Ureter (tissue), 1 donor: ENCODE measurements at places on chromosomes 5 and 9.

GRCh38 chr5:125210242-125210947 is 464.0 kb upstream of the ZNF608 start:
- no peak for DNase-seq

- no peak for DNase-seq
Measured at GRCh38 chr5:102099766-102100331, 196.2 kb downstream of the SLCO4C1 start.

DNA sequence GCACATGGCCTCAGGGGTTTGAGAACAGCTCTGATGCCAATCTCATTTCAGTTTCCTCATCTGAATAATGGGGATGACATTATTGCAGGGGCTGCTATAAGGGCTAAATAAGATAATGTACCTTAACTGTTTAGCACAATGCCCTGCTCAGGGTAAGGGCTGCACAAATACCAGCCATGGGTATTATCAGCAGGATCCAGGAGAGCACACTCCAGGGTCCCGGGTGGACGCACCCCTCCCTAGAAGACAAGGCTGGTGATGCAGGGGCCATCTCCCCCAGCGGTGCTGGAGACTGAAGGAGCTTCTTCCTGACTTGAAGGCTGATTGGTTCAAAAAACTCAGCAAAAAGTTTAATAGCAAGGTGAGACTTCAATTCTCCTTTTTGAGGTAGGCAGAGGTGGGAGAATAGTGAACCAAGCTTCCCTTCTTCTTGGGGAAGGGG is 2.7 kb upstream of the CXXC5 start:
- no peak for DNase-seq

- no peak for DNase-seq
Measured at GRCh38 chr9:8816361-8816760, 1016.8 kb upstream of the DMAC1 start.

DNA sequence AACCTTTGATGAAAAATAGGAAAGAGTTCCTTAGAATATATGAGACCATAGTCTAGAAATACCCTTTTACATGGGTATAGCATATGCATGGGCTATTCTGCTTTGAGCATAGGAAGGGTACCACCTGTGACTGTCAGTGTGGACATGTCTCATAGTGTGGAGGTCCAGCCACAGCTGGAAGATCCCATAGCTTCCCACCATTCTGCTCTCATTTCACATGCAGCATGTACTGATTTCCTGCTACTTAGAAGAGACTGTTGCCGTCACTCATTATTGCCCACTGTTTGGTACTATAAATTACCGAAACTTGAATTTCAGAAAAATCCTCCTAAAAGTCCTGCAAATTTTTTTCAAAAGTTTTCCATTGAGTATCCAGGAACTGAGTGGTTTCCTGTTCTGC is 477.8 kb upstream of the DAB2 start:
- no peak for DNase-seq

DNA sequence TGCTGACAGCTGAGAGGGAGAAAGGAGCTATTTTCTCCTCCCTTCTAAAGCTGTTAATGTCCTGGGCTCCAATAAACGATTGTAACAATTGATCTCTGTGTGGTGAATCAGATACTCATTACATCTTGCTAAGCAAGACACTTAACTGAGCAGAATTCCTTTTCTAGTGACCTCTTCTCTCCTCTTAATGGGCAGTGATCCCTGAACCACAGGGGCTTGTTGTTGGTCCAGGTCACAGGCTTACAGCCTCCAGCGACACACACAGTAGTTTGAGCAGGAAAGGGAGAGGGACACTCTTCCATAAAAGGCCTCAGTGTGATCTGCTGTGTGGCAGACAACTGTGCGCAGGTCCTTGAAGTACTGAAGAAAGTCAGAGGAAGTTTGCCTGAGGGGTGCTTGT is 58.5 kb upstream of the MYO10 start:
- no peak for DNase-seq

DNA sequence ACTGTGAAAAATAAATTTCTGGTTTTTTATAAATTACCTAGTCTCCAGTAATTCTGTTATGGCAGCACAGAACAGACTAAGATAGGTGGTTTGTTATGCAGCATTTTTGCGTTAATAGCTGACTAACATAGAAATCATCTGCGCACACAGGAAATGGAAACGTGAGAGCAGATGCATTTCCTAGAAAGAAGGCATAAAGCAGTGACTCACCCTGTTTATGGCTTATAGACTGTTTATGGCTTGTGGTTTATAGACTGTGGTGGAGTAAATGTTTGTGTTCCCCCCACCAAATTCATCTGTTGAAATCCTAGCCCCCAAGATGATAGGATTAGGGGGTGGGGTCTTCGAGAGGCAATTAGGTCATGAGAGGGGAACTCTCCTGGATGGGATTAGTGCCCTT is 18.3 kb upstream of the OSMR start:
- no peak for DNase-seq

DNA sequence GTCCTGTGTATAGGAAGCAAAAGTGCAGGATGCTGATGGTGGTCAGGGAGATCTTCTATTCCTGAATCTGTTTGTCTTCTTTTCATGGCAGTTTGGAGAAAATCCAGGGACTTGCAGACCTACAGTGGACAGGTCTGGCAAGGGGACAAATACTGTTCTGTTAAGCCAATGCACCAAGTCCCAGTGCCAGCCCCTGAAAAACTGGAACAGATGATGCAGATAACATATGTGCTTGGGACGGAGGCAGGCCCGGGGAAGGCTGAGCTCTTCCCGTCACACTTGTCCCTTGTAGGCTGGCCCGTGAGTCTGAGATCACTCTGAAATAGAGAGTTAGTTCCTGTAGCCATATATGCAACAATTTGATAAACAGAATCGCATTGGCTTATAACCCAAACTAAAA is 265.7 kb downstream of the MTRR start:
- no peak for DNase-seq

DNA sequence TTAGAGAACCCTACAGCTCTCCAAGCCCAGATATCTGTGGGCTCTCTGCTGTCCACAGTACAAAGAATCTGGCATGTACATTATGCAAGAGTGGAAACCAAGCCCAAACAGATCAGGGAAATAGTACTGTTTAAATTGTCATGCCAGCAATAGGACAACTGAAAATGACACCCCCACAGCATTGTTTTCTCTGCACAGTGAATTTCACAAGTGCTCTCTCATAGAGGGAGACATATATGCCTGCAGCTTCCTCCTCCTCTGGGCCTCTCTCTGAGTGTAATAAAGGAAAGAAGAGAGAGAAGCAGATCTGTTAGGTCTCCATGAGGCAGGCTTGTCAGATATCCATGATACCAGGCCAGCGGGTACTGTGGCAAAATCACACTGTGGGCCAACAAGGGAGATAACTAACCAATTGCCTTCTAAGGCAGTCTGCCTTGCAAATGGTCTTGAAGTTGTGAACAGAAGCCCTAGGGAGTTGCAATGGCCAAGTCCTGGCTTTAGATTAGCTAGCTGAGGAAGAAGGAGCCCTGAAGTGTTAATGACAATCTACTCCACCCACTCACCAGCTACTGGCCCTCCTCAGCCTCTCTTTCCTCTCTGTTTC is 54.4 kb upstream of the JMY start:
- DNase-seq, result no peak

DNA sequence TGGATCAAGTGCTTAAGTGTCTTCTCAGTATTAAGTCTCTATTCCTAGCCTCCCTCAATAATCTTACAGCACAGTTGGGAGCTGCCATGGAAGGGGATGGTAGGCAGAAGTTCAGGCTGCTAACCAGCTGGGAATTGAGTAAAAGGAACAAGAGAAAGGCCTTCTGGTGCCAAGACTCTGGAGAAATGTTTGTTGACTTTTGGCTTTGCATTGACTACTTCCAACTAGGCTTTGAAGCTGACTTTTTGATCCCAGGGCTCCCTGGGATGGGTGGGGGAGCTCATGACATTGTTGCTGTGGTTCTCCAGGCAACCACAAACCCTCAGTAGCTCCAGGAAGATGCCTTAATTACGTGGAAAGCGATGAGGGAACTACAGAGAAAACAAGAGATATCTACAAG is 85.2 kb upstream of the HTR4 start:
- DNase-seq, result no peak

DNA sequence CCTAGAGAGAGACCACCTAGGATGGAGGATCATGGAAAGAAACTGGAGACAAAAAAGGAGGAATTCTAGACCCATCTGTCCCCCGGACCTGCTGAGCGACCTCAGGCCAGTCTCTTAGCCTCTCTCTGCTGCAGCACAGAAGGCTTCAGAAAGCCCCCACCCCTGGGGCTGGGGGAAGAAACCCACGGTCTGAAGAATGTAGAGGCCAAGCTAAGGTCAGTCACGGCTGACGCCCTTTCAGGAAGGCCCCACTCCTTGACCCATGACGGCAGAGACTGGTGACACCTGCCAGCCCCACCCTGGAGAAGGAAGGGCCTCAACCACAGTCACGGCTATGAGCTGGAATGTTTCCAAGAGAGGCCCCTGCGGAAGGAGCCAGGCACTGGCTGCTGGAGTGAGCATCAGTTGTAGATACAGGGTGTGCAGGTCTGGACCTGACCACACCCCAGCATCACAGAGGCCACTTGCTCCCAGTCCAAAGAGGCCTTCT is 120.5 kb upstream of the BOD1 start:
- DNase-seq, result no peak

DNA sequence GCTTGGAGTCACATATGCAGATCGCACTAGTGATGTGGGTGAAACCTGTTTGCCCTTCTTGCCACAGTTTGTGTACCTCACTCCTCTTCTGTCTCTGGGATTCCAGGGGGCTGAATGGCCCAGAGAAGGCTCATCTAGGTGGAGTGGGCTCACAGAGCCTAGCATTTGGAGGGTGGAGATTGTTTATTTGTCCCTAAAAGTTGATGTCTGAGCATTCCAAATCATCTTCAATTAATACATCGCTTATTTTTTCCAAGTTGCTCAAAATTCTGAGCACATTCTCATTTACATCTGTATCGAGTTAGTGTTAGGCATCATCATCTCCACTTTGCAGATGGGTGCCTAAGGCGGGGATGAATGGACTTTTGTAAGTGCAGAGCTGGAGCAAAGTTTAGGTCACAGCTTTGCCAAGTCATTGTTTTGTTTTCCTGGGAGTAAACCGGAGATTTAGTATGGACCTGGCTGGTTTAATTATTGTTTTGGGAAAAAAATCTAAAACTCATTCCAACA is 2.0 kb downstream of the ABL1 start:
- DNase-seq, result no peak

- no peak for DNase-seq
Measured at GRCh38 chr5:99061711-99062110, 132.9 kb upstream of the CHD1 start.

DNA sequence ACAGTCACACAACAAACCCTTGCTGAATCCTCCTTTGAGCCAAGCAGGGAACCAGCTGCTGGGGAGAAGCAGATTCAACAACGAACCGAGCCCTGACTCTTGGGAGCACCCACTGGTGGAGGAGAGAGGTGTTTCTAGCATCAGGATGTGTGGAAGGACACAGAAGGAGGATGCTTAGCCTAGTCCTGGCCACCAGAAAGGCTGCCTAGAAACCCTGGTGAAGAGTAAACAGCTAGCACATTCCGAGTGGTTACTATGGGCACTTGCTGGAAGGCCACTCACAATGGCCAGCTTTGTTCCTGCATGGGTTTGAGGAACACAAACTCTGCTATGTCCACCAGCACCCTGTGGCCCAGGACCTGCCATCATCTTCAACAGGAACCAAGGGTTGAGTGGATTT is 1.8 kb downstream of the TIFAB start:
- DNase-seq, result no peak

DNA sequence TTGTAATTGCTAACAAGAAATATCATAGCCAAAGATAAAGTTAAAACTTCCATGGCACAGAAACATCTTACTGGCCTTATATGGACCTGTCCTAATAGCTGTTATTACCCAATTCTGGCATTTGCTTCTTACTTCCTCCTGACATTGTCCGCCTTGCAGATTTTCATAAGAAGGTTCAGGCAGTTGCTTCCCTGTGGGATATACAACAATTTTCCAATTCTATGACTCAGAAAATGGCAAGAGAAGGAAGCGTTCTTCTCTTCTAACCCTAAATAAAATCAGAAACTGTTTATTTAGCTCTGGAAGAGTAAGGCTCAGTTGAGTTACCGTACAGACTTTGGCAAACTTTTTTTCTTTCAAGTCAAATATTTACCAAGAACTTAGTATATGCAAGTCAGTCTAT is 1.7 kb downstream of the PRKAA1 start:
- no peak for DNase-seq

- DNase-seq, result no peak
Measured at GRCh38 chr9:107274953-107275422, 8.1 kb upstream of the RAD23B start.

GRCh38 chr9:120344230-120344629 is 235.7 kb downstream of the CDK5RAP2 start:
- no peak for DNase-seq

GRCh38 chr5:172926796-172927195 is 32.4 kb upstream of the RPL26L1 start:
- DNase-seq, result no peak

DNA sequence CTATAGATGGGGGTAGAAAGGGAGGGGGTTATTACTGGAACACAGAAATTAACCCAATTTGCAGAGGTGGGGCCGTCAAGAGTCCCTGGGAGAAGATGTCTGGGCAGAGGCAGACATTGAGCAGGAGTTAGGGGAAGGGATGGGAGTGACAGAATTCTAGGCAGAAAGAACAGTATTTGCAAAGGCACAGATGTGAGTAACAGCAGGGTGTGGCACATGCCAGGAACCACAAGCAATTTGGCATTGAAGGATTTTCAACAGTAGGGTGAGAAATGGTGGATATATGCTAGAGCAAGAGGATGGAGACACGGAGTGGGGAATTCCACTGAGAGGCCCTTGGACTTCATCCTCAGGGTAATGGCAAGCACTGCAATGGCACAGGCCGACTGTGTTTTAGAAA is 71.6 kb upstream of the FRRS1L start:
- DNase-seq, result no peak

DNA sequence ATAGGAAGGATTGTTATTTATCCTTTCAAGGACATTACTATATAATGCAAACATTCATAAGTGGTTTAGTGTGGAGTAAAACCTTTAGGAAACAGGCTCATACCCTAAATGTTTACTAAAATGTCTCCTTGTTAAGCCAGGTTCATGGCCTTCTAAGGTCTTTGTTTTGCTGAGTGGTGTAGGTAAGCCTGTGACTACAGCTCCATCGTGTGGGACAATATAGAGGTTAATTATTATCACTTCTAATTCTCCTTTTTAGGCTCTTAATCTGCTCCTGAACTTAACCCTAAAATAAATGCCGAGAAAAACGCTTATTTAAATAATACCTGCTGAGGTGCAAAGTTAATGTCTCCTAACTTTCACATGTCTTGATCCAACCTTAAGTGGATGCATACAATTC is 43.8 kb downstream of the SPINK5 start:
- no peak for DNase-seq

DNA sequence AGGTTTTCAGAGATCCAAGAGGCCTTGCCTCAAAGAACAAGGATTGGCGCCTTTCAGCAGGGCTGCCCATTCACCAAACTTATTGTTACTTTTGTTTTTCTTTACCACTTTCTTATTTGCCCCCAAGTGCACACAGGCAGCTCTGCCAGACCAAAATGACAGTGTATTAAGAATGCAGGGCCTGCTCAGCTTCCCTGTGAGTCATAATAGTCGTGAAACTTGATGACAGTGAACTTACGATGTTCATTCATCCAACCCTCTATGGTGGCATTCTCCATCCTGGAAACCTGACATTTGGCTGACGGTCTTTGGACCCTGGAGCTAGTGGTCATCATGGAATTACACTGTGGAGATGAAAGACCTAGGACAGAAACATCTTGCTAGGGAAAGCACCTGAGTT is 44.3 kb downstream of the UBE2QL1 start:
- no peak for DNase-seq
